ENCODE measurements at places on chromosomes 1 and 21.

- DNase-seq = no peak
Measured at GRCh38 chr1:236484310-236484971, 39.3 kb upstream of the LGALS8 start.

- peak; percentile 8 for DNase-seq
Measured at GRCh38 chr1:159197561-159198557, 6.8 kb upstream of the ACKR1 start.

DNA sequence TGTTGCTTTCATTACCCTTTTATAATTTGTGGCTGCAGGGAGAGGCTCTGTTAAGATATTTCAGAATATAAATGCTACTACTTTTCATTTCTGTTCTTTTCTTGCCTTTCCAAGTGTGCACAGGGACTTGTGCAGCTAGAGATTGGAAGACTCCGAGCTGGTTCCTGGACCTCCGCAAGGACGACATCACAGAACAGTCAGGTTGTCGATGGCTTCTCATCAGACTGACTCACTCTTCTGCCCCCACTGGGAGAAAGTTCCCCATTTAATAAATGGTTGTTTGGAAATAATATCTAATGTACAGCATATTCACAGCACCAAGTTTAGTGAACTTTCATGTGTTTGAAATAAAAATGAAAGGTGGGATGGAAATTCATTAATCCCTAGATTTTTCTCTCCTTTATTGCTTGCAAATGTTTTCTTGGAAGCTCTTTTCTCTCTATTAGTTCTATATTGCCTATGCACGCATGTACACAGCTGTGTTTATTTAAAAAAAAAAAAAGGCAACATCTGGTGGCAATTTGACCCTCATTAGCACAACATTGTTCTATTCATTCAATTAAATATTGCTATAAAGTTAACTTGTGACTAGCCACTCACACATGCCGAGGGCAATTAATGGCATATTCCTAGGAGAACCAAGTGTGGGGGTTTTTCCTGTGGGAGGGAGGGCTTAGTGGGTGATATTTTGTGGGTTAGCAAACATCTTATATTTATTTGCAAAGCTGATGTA, 77.5 kb upstream of the L1TD1 start:
- no peak for DNase-seq

- DNase-seq = no peak
Measured at GRCh38 chr1:3858231-3858981, 1.1 kb downstream of the DFFB start.

GRCh38 chr1:171217658-171218443, 30.4 kb upstream of the FMO1 start:
- DNase-seq = no peak

DNA sequence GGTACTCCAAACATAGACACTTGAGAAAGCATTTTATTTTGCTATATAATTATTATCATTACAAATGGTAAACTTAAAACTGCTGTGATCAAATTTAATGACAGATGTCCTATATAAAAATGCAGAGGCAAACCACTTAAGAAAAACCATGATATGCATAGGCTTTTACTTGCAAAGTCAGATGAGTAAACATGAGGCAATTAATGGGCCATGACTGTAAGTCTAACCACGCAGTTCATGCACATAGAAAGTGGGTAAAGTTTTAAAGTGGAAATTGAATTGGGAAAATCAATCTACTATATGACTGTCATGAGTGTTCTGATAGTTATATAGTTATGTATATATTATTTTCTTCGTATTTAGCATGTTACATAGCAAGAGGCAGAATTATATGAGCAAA, 219.2 kb downstream of the PTPRC start:
- DNase-seq = no peak

DNA sequence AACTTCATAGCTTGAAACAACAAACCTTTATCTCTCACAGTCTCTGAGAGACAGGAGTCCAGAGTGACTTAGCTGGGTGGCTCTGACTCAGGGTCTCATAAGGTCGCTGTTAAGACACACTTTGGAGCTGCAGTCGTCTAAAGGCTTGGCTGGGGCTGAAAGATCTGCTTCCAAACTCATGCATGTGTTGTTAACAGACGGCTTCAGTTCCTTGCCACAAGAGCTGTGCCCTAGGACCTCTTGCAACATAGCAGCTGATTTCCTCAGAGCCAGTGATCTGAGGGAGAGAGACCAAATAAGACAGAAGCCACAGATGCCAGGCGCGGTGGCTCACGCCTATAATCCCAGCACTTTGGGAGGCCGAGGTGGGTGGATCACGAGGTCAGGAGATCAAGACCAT, 176.8 kb downstream of the DISC1 start:
- DNase-seq = no peak

- DNase-seq = no peak
Measured at GRCh38 chr1:68497358-68497698, 446 bp upstream of the DEPDC1 start.

DNA sequence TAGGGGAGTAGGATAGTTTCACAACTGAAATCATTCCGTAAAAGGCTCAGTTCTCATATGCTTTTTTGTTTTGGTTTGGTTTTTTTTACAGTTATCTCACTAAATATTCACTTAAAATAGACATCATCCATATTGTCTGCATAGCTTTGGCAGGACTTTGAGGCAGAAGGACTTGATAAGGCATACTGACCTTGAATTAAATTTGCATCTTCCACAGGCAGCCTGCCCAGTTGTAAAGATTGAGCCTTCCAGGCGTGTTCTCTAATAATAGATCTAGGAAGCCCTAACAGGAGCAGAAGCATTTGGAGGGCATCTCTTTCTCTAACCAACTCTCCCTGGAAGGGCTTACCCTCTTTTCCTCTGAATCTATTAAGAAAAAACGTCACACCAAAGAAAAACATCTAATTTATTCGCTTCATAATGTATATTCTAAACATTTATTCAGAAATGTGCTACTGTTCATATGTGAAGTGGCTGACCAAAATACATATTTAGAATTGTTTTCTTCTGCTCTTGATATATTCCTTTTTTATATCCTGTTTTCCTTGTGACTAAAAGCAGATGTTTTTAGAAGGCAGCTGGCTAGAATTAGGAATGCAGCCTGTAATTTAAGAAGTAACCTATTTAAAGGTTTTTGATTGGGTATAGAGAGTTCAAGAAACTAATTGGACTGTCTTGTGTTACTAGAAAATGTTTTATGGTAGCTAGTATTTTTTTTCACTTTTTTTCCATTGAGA, 20.2 kb downstream of the DESI2 start:
- DNase-seq = no peak

Data from stimulated activated CD4-positive, alpha-beta T cell treated with anti-CD3 and anti-CD28 coated beads, TNF-alpha, amount 100 ng/mL, for 4 hours (primary cell).